Caco-2 (cell line): ENCODE measurements at places on chromosomes 3 and 15. TPM values are rescaled to one million over a fixed set of nuclear protein-coding genes. Genes with fewer than 3 reads are reported as not detected.

CLDN11 gene
- 0.41 and 0.51 TPM in 2 replicates for total RNA-seq

- DNase-seq = no peak
Measured at GRCh38 chr15:62242999-62243398, 77.9 kb upstream of the C2CD4B start.

GRCh38 chr3:82474711-82475110 lies 713.3 kb upstream of the GBE1 start:
- no peak for DNase-seq

TP63 gene
- 0.77 and 1.2 TPM in 2 replicates for total RNA-seq

GRCh38 chr3:48446043-48446424 lies 503 bp upstream of the ATRIP start:
- DNase-seq = no peak

DNA sequence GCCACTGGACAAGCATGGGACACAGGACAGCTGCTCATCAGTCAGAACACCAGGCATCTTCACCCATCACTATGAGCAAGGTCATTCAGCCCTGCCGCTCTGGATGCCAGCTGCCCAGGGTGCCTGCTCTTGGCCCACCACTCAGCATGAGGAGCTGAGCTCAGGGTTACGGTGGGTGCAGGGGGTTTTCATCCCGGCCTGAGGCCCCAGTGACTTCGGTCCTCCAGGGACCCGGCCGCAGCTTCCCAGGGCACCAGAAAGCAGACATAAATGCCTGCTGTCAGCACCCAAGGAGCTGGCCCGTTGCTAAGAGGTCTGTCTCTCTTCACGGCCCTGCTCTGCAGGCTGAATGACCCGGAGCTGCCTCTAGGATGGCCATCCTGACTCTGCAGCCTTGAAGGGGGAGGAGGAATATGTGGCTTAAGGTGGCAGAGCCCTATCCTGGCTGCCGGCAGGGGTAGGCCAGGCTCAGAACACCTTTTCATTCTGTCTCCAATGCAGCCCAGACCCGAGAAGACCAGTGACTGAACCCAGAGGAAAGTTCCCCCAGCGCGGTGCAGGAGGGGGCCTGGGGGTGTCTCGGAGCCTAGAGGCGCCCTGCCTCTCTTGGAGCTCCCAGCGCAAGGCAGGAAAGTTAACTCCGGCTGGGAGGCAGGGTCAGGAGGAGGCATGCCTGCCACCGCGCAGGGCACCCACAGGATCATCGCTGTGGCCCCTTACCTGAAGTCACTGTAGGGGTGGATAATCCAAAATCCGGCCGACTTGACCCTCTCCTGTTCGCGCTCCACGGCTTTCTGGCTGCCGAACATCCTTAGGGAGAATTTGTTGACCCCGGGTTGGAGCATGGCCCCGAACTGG lies 1.8 kb downstream of the HCN4 start:
- no peak for DNase-seq

- DNase-seq = no peak
Measured at GRCh38 chr15:68990231-68990991, 24.1 kb upstream of the NOX5 start.

DUOXA2 gene
- total RNA-seq = 1.5 and 1.6 TPM in 2 replicates

- DNase-seq = no peak
Measured at GRCh38 chr3:197268294-197268693, 30.1 kb downstream of the DLG1 start.

- DNase-seq = no peak
Measured at GRCh38 chr3:69214241-69214640, 91.8 kb upstream of the LMOD3 start.

GRCh38 chr3:149145974-149146373 lies 16.5 kb downstream of the HPS3 start:
- no peak for DNase-seq

LINGO1 gene
- total RNA-seq = 1.3 and 1.4 TPM in 2 replicates

EPHB3 gene
- 5.6 and 6.9 TPM in 2 replicates for total RNA-seq

MINAR1 gene
- total RNA-seq = 0.34 and 0.49 TPM in 2 replicates

NTRK3 gene
- not detected in 2 replicates for total RNA-seq

DNA sequence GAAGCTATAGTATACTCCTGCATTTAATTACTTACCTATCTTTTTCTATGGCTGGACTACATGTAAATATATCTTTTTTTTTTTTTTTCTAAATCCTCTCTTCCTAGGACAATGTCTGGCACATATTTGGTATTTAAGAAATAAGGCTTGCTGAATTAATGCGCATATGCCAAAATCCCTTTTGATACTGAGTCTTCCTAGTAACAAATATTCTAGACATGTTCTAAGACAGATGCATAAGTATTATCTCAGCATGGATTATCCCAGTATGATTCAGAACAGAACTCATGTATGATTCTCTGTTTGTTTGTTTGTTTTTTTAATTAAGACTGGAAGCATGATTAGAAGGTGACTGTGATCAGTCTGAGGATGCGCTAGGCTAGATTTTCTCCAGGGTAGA lies 249.8 kb upstream of the ZNF717 start:
- DNase-seq = no peak

DNA sequence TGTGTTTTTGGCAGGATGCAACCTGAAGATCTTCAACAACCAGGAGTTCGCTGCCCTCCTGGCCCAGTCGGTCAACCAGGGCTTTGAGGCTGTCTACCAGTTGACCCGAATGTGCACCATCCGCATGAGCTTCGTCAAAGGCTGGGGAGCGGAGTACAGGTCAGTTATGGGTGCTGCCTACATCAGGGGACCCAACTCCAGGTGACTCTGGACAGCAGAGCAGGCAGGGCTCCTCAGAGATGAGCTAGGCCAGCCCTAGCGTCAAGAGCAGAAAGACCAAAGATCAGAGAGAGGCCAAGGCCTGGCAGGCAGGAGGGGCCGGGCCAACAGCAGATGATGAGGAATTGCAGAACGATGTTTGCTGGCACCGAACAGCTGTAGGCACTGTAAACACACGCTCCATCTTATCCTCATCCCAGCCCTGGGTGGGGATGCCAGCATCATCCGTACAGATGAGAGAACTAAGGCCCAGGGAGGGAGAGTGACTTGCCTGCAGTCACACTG lies 67.1 kb downstream of the AAGAB start:
- no peak for DNase-seq

GRCh38 chr15:69720536-69720935 lies 267.9 kb downstream of the RPLP1 start:
- no peak for DNase-seq
